ENCODE measurements at places on chromosomes 13 and 19.

GRCh38 chr19:49436381-49437017 is 4.8 kb downstream of the SLC17A7 start:
- no peak for DNase-seq

DNA sequence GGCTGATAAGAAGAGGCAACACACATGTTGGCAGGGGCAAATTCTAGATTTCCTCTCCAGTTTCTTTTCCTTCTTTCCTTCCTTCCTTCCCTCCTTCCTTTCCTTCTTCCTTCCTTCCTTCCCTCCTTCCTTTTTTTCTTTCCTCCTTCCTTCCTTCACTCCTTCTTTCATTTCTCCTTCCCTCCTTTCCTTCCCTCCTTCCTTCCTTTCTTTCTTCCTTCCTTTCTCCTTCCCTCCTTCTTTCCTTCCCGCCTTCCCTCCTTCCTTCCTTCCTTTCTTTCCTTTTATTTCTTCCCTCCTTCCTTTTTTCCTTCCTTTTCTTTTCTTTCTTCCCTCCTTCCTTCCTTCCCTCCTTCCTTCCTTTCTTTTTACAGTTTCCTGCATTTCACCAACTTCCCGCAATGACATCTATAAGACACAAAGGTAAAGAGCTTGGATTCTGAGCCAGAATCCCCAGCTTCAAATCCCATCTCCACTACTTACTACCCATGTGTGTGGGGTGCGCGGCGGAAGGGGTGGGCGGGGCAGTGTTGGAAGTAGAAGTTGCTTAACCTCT is 35.3 kb downstream of the INSR start:
- no peak for DNase-seq

DNA sequence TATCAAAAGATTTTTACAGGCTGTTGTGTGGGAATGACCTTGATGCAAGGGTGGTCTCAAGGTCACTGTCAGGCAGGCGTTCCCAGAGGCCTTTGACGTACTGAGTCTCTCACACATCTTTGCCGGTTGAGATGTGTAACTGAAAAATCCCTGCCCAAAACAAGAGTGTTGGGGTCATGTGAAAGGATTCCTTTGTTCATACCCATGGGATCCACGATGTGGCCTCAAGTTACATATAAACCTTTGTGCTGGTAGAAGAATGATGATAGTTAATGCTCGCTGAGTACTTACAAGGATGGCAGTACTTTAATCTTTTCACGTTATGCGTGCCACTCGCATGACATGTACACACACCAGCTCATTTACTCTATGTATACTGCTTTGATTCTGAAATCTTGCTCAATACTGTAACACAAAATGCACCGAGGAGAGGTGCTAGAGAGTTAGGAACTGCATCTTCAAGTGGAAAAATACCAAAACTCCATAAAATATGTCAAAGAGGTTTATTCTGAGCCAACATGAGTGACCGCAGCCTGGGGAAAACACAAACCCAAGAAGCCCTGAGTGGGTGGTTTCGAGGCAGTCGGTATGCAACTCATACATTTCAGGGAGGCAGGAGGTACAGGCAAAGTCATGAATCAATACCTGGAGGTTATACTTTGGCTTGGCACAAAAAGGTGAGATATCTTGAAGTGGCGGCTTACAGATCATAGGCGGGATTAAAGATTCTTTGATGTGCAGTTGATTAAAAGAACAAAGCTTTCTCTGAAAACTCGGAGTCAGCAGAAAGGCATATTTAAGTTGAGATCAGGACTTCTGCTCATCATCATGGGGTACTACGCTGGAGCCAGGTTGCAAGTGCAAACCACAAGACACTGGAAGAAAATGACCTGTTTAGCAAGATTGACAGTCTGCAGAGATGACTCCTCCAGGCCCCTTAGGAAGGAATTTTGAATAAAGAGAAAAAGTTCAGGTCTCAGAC is 87.4 kb upstream of the ARHGEF7 start:
- DNase-seq, result no peak

DNA sequence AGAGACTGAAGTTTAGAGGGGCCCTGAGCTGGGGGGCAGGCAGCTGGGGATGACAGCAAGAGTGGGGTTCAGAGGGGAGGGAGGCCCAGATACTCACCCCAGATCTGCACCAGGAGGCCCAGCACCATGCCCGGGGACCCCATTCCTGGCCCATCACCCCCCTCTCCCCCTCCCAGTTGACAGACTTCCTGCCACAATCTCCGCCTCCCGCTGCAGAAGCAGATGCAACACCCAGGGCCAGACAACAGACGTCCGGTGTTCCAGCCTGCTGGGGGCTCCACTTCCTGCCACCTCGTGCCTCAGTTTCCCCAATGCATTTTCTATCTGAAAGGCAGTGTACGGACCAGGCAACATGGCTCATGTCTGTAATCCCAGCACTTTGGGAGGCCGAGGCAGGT is at the start of gene TMIGD2:
Gene TMIGD2, minus strand, starts transcription at position 147 of the 398 bp plus-strand sequence. Its CDS starts 4 bp downstream, at position 143.
- no peak for DNase-seq

DNA sequence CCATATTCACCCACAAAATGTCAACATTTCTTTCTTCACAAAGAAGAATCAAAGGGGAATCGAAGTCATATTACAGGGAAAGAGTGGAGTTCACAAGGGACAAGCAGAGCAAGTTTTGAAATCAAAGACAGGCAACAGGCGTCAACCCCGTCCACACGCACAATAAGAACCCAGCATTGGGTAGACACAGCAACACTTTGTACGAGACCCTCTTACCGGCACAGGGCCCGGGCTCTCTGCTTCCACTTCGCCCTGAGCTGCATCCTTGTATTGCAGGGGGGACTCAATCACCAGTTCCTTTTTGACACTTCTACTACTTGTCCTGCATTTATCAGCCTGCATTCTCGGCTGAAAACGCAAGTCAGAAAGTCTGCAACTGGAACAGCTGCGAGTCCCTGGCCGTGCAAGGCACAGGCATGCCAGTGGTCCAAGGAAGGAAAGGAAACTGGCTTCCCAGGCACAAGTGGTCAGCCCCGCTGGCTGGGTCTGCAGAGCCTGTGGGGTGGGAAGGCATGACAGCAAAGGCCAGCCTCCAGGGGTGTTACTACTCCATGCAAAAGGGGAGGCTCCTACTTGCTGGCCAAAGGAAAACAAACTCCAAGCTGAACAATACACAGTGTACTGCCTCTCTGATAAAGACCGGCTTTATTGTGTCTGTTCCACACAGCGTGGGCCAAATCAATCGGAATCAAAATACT is at the start of gene DOCK9:
Gene DOCK9, minus strand, starts transcription at position 497 of the 698 bp plus-strand sequence. Its CDS starts 155 bp downstream, at position 342.
- DNase-seq, result no peak

DNA sequence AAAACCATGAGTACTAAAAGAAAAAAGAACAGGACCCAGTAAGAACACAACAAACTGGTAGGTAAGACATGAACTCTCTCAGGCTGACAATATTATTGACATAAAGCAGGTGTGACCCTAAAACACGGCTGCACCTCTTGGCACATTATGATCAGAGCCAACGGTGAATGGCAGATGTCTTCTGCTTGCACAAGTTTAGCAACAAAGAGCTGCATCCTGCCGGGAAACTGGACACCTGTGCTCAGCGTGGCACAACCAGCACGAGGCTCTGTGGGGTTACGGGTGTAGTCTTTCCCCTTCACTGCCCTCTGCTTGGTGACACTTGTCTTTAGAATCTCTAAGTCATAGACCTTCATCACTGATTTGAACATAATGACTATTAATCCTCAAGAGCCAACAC is 97.9 kb downstream of the DOCK9 start:
- DNase-seq, result no peak

- DNase-seq, result no peak
Observed at GRCh38 chr19:379796-380195, 29.2 kb downstream of the C2CD4C start.

GRCh38 chr13:100203696-100204367 is 114.9 kb downstream of the PCCA start:
- no peak for DNase-seq

GRCh38 chr19:48935864-48936263 is 2.4 kb downstream of the DHDH start:
- no peak for DNase-seq

- no peak for DNase-seq
Observed at GRCh38 chr19:18774782-18775444, 16.2 kb downstream of the COMP start.

DNA sequence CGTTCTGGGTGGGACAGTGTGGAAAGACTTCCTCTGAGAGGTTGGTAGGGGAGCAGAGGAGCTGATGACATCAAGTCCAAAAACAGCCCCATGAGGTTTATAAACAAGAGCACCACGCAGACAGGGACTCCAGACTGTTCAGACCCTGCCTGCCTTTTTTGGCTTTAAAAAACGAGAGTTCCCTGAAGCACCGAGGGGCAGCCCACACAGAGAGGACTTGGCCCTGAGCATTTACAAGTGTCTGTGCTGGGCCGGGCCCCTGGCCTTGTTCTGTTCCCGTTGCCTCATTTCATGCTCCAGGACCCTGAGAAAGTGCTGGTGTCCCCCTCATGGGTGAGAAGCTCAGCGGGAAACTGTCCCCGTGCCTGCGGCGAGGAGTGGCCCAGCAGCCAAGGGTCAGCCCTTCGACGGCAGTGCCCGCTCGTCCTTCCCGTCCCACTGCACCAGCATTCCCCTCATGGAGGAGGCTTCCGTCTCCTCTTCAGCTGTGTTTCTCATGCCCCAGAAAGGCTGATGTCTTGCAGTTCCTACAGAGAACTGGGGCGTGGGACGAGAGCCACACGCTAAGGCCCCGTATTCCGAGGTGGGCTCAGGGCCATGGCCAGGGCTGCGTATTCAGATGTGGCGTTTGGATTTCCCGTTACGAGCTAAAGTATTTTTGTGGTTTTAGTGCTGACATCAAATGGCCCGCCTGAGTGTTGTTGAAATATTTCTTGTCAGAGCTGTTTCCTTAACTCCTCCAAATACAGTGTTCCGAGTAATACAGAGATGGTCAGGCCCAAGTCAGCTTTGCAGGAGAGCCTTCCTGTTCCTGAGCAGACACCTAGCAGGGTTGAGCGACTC is 93.5 kb downstream of the ATP11A start:
- DNase-seq, result no peak

GRCh38 chr19:39307046-39307821 is 11.0 kb downstream of the IFNL1 start:
- DNase-seq, result no peak

GRCh38 chr19:16118489-16119033 is 6.9 kb downstream of the RAB8A start:
- no peak for DNase-seq

GRCh38 chr19:42497492-42498168 is 30.7 kb downstream of the CEACAM1 start:
- no peak for DNase-seq

DNA sequence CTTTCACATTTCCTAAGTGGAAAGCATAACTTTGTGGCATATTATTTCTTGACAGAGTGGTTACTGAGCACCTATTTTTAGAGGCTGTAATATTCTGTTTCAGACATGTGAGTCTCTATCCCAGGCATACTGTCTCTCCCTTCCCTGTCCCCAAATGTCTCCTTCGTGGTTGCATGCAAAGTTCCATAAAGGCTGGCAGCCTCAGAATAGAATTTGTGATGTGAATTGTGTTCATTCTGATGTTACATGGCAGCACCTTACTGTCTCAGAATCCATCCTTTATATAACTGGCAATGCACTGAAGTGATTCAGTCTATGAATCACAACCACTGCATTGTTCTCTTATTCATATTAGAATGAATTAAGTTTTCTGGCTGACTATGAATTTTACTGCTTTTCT is 89.0 kb upstream of the SLC7A1 start:
- no peak for DNase-seq
